ENCODE measurements at places on chromosomes 13 and 19.

DNA sequence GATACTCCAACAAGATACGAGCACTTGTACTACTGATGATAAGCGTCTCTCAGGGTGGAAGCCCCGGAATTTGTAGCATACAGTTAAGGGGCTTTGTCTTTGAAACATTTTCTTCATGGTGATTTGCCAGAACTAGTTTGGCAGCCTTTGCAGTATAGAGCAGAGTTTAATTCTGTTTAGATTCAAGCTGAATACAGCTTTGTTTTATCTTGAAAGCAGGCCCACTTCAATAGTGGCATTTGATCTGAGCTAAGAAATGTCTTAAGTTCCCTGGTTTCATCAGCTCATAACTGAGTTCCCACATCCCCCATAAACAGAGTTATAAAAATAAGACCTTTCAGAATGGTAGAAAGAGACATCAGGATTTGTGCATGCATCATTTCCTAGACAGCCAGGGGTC, 125.9 kb downstream of the MIPEP start:
- no peak for DNase-seq

DNA sequence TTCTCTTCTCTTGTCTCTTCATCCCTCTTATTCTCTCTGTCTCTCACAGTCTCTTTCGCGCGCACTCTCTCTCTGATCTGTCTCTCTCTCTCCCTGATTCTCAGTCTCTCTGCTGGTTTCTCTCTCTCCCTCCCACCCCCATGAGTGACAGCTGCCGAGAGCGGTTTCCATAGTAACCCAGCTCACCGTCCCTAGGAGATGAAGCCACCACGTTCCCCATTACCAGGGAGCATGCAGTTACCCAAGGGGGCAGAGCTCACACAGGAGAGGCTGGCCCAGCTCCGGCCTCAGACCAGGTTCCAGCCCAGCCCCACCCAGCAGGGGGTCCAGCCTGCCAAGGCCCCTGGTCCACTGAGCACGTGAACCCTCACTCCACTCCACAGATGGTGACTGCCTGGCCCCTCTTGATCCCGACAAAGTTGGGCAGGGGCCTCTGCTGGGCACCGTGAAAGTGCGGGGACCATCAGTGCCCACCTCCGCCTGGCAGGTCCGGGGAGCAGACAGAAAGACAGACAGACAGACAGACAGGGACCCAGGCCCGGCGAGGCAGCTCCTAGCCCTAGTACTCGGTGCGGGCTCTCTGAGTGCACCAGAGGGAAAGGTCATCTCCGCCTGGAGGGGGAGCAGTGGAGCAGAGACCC, 50.6 kb downstream of the CELF5 start:
- peak; percentile 71 for DNase-seq

DNA sequence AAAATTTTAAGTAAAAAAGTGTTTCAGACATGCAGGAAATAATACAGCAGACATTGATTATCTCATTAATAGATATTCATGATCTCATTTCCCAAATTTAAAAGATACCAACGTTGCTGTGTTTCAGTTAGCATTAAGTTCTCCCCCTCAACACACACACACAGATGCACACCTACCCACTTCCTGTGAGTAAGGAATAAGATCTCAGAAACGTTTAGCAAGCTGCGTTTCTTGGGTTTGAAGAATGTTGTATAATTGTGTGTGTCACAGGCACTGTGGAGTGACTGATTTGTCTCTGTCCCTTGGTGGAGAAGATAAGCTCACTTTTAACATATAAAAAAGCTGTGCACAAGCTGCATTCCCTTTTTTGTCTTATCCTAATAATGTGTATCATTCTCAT, 196.8 kb downstream of the PDS5B start:
- no peak for DNase-seq

DNA sequence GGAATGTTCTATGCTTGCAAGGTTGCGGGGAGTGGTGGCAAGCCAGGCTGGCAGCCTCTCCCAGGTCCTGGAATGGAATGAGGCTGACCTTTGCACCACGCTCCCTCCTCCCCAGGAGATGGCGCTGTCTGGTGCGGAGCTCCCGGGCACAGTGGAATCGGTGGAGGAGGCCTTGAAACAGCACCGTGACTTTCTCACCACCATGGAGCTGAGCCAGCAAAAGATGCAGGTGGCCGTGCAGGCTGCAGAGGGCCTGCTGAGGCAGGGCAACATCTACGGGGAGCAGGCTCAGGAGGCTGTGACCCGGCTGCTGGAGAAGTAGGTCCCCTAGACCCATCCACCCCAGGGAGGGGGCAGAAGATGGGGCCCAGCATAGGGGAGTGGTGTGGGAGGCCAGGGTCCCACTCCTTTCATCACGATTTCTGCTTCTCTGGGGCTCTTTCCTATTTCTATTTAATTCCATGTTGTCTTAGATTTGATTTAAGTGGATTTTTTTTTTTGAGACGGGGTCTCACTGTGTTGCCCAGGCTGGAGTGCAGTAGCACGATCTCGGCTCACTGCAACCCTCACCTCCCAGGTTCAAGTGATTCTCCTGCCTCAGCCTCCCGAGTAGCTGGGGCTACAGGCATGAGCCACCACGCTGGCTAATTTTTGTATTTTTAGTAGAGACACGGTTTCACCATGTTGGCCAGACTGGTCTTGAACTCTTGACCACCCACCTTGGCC, 53.2 kb upstream of the SHKBP1 start:
- peak; percentile 77 for DNase-seq

DNA sequence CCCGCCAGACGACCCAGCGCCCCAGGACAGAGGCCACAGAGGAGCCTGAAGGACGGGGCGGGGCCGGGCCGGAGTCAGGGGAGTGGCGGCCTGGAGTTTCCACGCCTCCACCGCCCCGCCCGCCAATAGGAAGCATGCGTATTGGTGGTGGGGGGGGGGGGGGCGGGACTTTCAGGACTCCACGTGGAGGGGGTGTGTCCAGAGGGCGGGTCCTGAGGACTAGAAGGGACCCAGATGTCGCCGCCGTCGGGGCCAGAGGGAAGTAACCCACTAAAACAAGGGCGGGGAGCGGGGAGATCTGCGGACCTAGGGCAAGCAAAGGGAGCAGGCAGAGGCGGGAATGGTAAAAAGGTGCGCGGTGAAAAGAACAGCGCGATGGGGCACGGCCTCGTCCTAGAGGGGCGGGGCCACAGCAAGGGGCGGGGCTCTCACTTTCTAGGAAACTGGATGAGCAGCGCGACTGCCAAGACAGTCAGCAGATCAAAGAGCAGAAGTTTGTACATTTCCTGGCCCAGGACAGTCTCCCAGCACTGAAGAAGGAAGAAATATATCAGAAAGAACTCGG, 2.8 kb upstream of the LENG1 start:
- no peak for DNase-seq

GRCh38 chr13:76459863-76460262, 426.3 kb downstream of the KCTD12 start:
- DNase-seq = no peak

DNA sequence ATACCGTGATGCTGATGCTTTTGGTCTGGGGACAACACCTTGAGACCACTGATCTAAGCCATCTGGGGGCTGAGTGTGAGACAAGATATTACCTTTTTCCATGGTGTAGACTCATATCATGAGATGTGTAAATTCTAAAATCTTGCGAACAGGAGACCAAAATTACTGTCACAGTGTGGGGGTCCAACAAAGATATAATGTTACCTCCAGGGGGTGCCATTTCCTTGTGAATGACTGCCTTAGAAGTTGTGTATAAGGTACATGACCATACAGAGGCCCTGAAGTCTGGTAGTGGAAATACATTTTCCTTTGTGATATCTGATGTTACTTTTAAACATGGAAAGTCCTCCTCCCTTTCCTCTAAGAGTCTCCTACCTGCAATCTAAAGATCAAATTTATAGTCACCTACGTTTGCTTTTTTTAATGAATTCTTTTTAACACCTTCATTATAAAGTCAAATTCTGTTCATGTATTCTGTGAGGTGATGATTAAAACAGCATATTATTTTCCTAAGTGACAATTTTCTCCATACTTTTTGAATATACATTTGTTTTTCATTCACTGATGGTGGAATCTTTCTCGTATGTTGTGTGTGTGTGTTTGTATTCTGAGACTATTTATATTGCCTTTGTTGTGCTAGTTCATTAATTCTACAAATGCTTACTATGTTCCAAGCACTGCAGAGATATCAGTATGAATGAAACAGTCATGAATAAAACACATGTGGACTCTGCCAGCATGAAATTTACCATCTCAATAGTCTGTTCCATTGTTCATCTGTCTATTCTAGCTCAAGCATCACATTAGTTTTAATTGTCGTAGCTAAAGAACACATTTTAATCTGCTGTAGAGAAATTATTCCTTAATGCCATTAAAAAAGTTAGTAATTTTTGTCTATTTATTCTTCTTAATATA, 113.7 kb downstream of the RFC3 start:
- DNase-seq = no peak
